Stimulated activated naive CD4-positive, alpha-beta T cell (primary cell): ENCODE measurements at places on chromosomes 1 and 21.
A peak's percentile ranks its signal among the peaks of the same experiment; 100 is the strongest.

DNA sequence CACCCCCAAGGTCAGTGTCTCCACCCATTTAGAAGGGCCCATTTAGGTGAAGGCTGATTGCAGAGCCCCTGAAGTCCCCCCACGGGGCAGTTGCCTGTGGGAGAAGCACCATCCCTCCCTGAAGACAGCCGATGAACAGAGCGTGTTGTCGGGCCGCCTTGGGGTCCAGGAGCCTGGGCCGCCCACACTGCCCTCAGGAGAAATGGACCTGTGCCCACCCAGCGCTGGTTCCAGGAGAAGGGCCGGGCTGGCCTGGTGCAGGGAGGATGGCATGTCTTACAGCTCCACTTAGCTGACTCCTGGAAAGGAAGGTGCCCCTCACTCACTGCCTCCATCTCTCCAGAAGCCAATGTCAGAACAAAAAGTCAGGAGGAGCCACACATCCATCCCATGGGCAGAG lies 252.7 kb upstream of the VAMP3 start:
- DNase-seq: no peak

DNA sequence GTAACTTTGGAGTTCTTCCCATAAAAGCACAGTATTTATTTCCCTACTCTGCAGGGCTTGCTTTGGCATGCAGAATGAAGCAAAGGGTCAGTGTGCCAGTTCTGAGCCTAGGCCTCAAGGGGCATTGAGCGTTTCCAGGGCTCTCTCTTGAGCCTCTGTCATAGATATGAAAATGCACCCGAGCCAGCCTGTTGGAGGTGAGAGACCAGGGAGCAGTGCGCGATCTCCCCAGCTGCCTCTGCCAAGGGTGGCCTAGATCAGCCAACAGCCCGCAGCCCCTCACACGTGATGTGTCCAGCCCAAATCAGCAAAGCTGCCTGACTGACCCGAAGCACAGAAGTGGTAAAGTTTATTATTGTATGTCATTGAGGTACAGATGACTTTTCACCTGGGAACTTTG lies 63.7 kb downstream of the TENT5C start:
- DNase-seq: no peak

- DNase-seq: no peak
Measured at GRCh38 chr1:23634518-23634839, 57.1 kb upstream of the RPL11 start.

- no peak for DNase-seq
Measured at GRCh38 chr1:7479571-7479970, 291.5 kb upstream of the VAMP3 start.

DNA sequence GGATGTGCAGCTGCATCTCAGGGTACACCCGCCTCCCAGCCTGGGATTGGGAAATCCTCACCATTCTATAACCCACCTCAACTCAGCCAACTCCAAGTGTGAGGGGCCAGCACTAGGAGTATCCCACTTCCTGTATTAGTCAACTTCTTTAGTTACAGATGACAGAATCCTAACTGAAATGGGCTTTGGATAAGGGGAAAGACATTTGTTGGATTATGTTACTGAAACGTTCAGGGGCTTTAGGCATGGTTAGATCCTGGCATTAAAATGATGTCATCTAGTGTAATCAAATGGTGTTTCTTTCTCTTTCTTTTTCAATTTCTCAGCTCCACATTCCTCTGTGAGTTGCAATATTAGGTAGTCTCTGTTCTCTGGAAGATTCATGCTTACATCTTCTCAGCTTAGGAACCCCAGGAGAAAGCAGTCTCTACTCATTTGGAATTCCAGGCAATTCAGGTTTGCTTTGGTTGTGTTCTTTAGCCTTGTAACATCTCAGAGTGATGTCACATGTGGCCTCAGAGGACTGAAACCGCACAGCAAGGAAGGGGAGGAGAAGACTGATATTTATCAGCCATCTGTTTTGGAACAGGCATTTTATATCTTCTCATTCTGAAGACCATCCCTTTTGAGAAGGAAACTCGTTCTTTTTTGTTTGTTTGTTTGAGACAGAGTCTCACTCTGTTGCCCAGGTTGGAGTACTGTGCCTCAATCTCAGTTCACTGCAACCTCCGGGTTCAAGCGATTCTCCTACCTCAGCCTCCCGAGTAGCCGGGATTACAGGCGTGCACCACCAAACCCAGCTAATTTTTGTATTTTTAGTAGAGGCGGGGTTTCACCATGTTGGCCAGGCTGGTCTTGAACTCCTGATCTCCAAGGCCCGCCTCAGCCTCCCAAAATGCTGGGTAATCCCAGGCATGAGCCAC lies 18.9 kb upstream of the TMEM54 start:
- no peak for DNase-seq

DNA sequence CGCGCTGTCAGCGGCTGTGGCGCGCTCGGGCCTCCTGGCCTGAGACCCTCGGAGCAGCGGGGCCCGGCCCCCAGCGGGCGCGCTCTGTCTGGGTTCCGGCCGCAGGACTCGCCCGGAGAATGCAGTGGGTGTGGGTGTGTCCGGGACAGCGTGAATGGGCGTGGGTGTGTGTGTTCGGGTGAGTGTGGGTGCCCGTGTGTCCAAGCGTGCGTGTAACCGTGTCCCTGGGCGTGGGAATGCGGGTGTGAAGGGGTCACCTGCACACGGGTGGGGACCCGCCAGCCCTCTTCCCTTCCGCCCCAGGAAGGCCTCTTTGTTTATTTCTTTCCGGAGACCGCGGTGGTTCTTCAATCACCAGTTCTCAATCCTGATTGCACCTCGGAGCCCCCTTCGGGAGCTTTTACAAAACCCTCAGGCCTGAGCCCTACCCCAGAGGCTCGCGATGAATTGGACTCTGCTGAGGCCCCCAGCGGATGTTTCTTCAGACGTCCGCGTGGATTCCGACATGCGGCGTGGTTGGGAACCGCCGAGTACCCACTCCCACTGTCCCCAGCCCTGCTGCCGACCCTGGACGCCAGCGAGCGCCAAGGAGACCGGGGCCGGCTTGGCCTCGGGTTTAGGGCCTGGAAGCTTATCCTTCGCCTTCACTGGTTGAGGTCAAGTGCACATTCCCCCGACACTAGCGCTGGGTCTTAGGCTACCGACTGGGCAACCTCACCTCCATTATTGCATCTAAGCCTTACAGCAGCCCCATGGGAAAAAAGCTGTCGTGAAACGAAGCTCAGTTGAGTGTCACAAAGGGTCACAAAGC lies 19.3 kb downstream of the SERTAD4 start:
- no peak for DNase-seq

DNA sequence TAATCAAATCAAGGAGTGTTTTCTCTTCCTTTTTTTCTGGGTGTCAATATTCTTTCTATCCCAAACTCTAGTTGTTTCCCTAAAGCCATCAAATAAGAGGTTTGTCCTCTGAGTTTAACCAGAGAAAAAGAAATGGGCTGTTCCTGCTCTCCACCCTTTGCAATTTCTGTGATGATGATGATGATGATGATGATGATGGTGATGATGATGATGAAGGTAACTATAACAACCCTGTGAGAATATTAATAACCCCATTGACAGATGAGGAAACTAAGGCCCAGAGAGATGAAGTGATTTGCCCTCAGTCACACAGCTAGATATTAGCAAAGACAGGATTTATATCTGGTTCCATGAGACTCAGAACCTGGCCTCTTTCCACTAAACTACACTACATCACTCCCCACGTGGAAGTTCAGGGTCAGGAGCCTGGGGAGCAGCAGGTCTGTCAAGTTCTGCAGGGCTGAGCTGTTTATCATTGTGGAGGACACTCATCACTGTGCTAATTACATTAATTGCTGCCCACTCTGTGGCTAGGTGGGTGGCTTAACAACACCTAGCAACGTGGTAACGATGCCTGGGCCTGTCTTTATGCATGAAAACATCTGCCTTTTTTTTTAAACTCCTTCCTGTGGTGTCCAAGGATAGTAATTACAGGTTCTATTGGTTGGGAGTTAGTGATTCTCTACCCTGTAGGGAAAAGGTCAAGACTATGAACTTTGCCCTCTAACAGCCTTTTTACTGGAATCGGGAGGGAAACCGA lies 19.0 kb upstream of the JUN start:
- no peak for DNase-seq

DNA sequence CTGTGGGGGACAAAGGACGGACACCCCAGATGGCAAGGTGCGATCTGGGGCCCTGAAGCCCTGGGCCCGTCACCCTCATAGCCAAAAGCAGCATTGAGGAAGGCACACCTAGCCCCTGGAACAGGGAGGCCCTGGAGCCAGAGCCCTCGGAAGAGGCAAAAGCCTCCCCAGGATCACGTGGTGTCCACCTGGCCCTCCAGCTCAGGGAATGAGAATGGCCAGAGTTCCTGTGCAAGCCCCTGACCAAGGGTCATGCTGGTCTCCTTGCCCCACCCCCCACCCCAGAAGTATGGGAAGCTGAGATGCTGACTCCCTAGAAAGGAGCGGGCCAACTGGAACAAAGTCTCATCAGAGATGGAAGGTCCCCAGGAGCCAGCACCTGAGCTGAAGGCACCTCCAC lies 1.0 kb upstream of the PDZK1IP1 start:
- no peak for DNase-seq

GRCh38 chr1:176785056-176785455 lies 322.1 kb downstream of the PAPPA2 start:
- DNase-seq: no peak

DNA sequence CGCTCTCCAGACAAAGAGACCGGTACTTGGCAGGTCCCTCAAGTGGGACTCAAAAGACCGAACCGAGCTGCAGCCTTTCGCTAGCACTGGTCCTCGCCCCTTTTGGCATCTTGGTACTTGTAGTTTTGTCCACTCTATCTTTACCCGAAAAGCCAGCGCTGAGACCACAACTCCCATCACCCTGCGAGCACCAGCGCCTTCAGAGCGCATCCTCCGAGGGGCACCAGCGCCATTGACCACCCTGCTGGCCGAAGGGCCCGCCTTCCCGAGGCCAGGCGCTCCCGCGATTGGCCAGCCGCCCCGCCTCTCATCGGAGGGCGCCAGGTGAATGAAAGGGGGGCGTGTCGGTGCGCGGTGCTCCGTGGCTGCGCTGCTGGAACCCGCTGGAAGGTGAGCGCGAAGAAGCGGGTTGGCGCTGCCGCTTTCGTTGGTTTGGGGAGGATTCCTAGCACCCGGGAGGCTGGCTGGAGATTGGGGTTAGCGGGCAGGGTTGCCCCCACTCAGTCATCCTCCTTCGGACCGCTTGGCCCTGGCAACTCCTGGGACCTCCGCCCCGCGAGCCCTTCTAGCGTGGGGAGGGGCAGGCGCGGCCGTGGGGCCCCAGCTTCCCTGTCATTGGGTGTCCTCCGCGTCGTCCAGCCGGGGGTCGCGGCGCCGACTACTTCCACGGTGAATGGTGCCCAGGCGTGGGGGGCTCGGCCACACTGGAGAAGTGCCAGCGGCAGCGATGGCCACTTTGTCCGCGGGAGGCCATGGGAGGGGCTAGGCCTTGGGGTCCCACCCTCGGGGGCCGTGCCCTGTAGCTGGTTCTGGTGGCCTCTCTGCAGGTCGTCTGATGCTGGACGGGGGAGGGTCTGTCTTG lies at the start of gene ZBTB8B:
TSS of gene ZBTB8B (plus strand) at position 357 of the 862 bp plus-strand sequence. CDS start 5,553 bp downstream, outside the sequence.
- DNase-seq: no peak

GRCh38 chr1:25204797-25205480 lies 27.4 kb downstream of the SYF2 start:
- DNase-seq: no peak

- no peak for DNase-seq
Measured at GRCh38 chr1:89035080-89035479, 12.4 kb upstream of the GBP3 start.

- no peak for DNase-seq
Measured at GRCh38 chr1:202163281-202164270, 3.2 kb upstream of the PTPN7 start.

DNA sequence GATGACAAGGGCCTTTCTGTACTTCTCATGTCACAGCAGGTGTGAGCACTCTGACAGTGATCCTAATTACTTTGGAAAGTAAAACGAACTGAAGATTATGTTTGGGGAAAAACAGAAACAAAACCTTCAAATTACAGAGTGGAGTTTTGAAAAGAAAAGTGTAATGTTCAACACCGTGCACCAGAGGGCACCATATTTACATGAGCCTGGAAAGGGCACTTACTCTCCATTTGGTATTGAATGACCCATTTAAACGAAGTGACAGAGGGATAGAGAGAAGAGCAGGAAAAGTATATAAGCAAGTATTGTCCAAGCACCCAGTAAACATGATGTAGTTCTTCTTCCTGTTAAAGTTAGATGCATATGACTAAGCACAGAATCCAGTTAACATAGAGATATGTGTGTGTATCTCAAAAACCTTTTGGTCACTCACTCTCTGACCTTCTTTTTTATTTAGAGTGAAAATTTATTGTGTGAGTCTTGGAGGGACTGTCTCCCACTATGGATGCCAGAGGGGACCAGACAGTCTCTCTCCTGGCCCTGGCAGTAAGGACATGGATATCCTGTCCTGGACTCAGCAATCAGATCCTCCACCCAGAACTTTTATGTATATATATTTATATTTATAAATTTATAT lies 3.8 kb upstream of the RGSL1 start:
- DNase-seq: no peak

GRCh38 chr1:94022471-94023189 lies 98.3 kb downstream of the ABCA4 start:
- DNase-seq: no peak

DNA sequence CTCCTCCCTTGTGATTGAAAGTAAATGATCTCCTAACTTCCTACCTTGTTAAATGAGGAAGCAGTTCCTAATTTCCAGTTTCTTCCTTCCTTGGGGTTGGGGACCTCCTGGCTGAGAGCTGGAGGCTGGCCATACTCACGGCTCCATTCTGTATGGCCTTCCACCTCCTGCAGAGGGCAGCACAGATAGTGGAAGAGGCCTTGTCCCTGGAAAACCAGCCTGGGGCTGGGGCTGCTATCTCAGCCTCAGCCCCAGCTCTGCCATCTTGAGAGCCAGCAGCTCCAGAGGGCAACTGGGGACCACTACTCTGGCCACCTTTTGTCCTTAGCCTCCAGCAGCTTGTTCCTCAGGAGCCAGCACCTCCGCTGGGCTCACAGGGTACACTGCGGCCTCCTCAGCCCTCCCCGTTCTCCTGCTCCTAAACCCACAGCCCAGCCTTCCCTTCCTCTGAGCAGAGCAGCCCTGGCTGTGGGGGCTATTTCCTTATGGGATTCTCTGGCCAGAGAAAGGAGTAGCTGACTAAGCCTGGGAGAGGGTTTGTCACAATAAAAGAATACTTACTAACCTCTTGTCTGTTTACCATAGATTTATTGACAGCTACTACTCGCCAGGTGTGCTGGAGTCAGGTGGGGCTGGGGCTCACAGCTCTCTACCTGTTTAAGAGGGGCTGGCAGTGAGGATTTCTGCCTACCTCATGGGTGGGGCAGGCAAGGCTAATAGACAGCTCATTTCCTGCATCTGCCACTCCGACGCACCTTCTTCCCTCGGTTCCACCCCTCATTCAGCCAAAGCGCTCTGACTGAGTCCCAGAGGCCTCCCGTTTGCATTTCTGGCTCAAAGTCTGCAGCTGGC lies 6.3 kb downstream of the TMEM234 start:
- DNase-seq: peak; percentile 43

GRCh38 chr1:84539972-84540371 lies 33.6 kb upstream of the GNG5 start:
- no peak for DNase-seq

- no peak for DNase-seq
Measured at GRCh38 chr21:16423921-16424320, 694.1 kb downstream of the USP25 start.

- no peak for DNase-seq
Measured at GRCh38 chr1:119452091-119452490, 37.1 kb downstream of the HSD3B2 start.

- no peak for DNase-seq
Measured at GRCh38 chr1:30196457-30196856, 526.9 kb downstream of the MATN1 start.
